ENCODE measurements at places on chromosomes 1 and 21.

- H3K27ac ChIP-seq, result no peak overlapping the region
- H3K36me3 ChIP-seq, result peaks cover 90% of the 10 kb centered on the region
- H3K4me3 ChIP-seq, result no peak overlapping the region
- H3K27me3 ChIP-seq, result no peaks in the 10 kb centered on the region
Observed at GRCh38 chr1:205794011-205794730, 18.8 kb downstream of the SLC41A1 start.

DNA sequence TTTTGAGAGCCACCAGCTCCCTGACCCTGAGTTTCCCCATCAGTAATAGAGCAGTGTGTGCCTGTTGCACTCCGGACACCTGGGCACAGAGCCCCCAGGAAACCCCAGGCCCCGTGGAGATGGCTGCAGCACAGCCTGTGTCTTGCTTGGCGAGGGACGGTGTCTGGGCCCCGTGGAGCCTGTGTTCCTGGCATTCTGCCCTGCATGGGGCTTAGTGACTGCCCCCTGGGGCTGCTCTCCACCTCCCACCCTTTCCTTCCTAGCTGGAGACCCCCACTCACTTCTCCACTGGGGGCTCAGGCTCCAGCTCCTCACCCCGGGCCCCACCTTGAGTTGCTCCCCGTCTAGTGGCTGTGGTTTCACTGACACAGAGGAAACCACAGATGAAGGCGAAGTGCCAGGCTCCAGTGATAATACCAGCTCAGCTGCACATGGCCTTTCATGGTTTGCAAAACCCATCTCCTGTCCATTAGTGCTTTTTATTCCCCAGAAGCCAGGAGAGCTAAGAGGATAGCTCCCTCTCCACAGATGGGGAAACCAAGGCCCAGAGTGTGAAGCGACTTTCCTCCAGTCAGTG is 39.4 kb downstream of the DMRTB1 start:
- no peak overlapping the region for H3K27ac ChIP-seq
- H3K4me3 ChIP-seq, result no peak overlapping the region
- H3K27me3 ChIP-seq, result no peaks in the 10 kb centered on the region
- DNase-seq, result no peak
- H3K36me3 ChIP-seq, result no peaks in the 10 kb centered on the region

GRCh38 chr1:246427611-246428010 is 79.5 kb downstream of the SMYD3 start:
- no peak for DNase-seq
- no peaks in the 10 kb centered on the region for H3K27me3 ChIP-seq
- H3K36me3 ChIP-seq, result no peaks in the 10 kb centered on the region
- no peak overlapping the region for H3K27ac ChIP-seq

- no peaks in the 10 kb centered on the region for H3K4me1 ChIP-seq
- H3K36me3 ChIP-seq, result no peaks in the 10 kb centered on the region
- H3K4me3 ChIP-seq, result no peak overlapping the region
- H3K27ac ChIP-seq, result no peak overlapping the region
- DNase-seq, result no peak
- H3K27me3 ChIP-seq, result no peaks in the 10 kb centered on the region
Observed at GRCh38 chr1:172885971-172886370, 164.8 kb downstream of the TNFSF18 start.

GRCh38 chr1:61424382-61424781 is 300.6 kb downstream of the TM2D1 start:
- no peaks in the 10 kb centered on the region for H3K4me1 ChIP-seq
- no peak overlapping the region for H3K4me3 ChIP-seq
- H3K36me3 ChIP-seq, result peaks cover 5% of the 10 kb centered on the region
- H3K27ac ChIP-seq, result no peak overlapping the region
- no peak for DNase-seq

DNA sequence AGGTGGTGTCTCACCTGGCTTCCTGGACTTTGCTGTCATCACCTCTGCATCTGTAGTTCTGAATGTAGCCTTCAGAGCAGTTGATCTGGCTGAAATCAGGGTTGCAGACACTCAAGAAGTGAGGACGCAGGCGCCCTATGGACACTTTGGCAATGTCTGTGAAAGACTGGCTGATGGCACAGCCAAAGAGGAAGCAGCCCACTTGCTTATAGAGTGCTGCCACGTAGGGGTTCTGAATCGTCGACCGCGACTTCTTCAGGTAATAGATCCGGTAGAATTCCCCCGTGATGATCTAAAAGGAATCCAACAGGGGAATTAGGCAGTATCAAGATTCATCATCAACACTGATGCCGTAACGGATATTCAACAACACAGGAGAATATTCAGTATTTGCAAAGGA is 55.1 kb downstream of the PLPP3 start:
- no peaks in the 10 kb centered on the region for H3K27me3 ChIP-seq
- DNase-seq, result no peak
- peaks cover 16% of the 10 kb centered on the region for H3K36me3 ChIP-seq
- no peak overlapping the region for H3K27ac ChIP-seq

- no peak for DNase-seq
- H3K36me3 ChIP-seq, result no peaks in the 10 kb centered on the region
- H3K4me3 ChIP-seq, result no peak overlapping the region
- H3K27me3 ChIP-seq, result no peaks in the 10 kb centered on the region
- no peaks in the 10 kb centered on the region for H3K4me1 ChIP-seq
Observed at GRCh38 chr1:232578651-232579195, 51.2 kb downstream of the SIPA1L2 start.

DNA sequence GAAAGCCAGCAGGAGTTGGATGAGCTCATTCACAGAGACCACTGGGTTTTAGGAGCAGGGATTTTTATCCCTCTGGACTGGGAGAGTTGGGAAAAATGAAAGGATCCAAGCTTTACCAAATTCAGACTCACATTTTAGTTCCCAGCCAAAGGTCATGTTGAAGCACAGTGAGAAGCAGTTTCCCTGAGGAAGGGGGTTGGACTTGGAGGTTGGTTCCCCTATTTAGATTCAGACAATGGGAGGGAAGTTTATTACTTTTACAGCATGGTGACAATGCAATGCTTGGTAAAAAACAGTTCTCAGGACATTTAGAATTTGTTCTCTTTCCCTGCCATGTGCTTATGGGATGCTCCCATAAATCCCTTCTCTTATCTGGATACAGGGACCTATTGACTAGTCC is 57.3 kb upstream of the ZNF648 start:
- no peaks in the 10 kb centered on the region for H3K36me3 ChIP-seq
- H3K4me1 ChIP-seq, result no peaks in the 10 kb centered on the region
- H3K27me3 ChIP-seq, result no peaks in the 10 kb centered on the region
- no peak for DNase-seq

GRCh38 chr21:29378832-29379231 is 80.1 kb downstream of the BACH1 start:
- no peaks in the 10 kb centered on the region for H3K4me1 ChIP-seq
- H3K36me3 ChIP-seq, result no peaks in the 10 kb centered on the region
- H3K27ac ChIP-seq, result no peak overlapping the region
- no peak for DNase-seq

DNA sequence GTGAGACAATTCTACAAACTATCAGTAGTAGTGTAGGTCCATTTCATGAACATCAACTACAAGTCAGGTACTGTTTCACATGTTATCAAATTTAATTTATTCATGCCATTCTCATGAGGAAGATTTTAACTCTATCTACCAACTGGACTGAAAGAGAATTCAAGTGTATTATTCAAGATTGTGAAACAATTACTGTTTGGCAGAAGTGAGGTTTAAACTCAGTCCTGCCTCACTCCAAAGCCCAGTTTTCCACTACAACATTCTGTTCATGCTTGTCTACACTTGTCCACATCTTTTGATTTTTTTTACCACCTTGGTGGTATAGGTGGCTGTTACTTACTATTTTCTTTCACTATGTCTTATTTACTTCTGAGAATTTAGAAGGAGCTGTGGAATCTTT is 272.9 kb downstream of the TGFB2 start:
- H3K4me1 ChIP-seq, result peaks cover 3% of the 10 kb centered on the region
- no peak overlapping the region for H3K27ac ChIP-seq
- DNase-seq, result no peak
- H3K36me3 ChIP-seq, result no peaks in the 10 kb centered on the region
- no peak overlapping the region for H3K4me3 ChIP-seq
- H3K27me3 ChIP-seq, result no peaks in the 10 kb centered on the region

GRCh38 chr1:3490046-3490745 is 35.7 kb downstream of the ARHGEF16 start:
- H3K27me3 ChIP-seq, result no peaks in the 10 kb centered on the region
- H3K36me3 ChIP-seq, result peaks cover 30% of the 10 kb centered on the region
- no peak overlapping the region for H3K4me3 ChIP-seq
- DNase-seq, result no peak
- H3K27ac ChIP-seq, result no peak overlapping the region

DNA sequence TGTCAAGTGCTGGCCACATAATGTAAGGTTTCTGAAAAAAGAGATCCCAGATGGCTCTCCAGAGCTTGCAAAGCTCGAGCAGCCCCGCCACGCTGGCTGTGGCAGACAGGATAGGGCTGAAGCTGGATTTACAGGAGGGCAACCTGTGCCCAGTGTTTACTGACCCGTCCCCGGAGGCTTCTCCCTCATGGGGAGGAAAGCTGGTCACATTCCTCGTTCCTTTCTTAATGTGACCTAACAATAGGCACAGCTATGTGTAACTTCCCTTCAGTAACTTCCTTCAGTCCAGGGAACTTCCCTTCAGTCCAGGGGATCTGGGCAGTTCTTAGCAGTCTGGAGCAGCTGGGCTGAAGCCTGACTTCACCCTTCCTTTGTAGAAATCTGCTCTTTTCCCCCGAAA is 7.7 kb downstream of the SLFNL1 start:
- H3K27ac ChIP-seq, result peak overlapping the region; percentile 36
- H3K27me3 ChIP-seq, result no peaks in the 10 kb centered on the region
- peaks cover 96% of the 10 kb centered on the region for H3K36me3 ChIP-seq
- no peak for DNase-seq
- peaks cover 3% of the 10 kb centered on the region for H3K4me1 ChIP-seq

DNA sequence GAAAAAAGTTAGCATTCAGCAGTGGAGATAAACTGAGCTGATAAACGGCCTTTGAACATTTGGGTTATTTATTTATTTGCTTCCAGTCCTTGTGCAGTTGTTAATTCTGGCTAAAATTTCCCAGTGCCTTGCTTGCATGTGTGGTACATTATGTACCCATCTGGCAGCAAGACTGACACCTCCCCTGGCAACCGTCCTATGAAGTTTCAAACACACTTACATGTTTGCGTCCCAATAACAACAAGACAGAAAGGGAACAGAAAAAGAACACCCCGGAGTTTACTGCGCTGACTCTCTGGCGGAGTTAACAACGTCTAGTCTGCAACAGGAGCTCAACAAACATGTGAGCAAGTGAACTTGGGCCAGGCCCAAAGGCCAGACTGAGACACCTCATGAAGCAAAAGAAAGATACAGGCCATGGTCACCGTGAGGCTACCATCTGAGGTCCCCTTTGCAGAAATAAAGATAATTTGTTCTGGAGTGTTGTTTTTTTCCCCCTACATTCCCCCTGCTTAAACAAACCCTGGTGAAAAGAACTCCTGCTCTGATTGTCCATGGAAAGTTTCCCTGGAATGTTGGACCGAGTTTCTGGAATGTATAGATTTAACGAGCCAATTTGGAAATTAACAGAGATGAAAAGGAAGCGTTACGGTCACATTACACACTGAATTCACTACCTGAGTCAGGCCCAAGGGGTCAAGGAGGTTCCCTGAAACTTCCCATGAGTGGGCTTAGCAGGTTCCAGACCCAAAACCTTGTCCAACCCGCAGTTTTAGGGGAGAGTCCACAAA is 33.4 kb downstream of the TRABD2B start:
- no peak overlapping the region for H3K4me3 ChIP-seq
- H3K4me1 ChIP-seq, result peaks cover 4% of the 10 kb centered on the region
- H3K27ac ChIP-seq, result peak overlapping the region; percentile 63
- no peaks in the 10 kb centered on the region for H3K36me3 ChIP-seq

DNA sequence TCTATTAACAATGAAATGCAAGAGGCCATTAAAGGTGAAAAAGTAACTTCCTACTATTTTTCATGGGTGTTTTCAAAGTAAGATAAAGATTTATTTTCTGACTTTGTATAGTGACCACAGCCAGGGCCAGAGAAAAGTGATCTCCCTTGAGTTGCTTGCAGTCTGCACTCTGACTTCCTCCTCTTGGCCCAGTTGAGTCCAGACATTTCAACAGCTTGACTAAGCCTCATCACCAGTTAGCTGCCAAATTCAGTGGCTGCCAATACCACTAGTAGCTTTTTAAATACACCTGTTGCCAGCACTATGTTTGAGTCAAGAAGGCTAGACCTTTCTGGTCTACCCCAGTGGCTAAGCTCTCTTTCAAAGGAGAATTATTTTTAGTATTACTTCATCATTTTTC is 3.7 kb upstream of the NEK7 start:
- no peaks in the 10 kb centered on the region for H3K27me3 ChIP-seq
- DNase-seq, result no peak
- peak overlapping the region; percentile 42 for H3K27ac ChIP-seq
- no peaks in the 10 kb centered on the region for H3K36me3 ChIP-seq
- no peak overlapping the region for H3K4me3 ChIP-seq

GRCh38 chr1:28971980-28972771 is 57.8 kb downstream of the EPB41 start:
- H3K4me3 ChIP-seq, result no peak overlapping the region
- no peaks in the 10 kb centered on the region for H3K36me3 ChIP-seq
- no peaks in the 10 kb centered on the region for H3K4me1 ChIP-seq
- no peaks in the 10 kb centered on the region for H3K27me3 ChIP-seq
